ENCODE measurements at places on chromosomes 3 and 15. TPM values are rescaled to one million over a fixed set of nuclear protein-coding genes. Genes with fewer than 3 reads are reported as not detected.

The MASP1 gene
- total RNA-seq, result 328 TPM

The EXD1 gene
- 0.17 TPM for total RNA-seq

- no peak for DNase-seq
These were observed 36.1 kb upstream of the EPHB3 start for GRCh38 chr3:184525337-184526087.

GRCh38 chr3:188472336-188472735, 318.4 kb downstream of the LPP start:
- DNase-seq, result no peak

Measured in fibroblast of lung (primary cell).